NCI-H1048 (cell line): ENCODE measurements at places on chromosomes 2 and 18.

GRCh38 chr2:26033270-26033817, 540 bp upstream of the RAB10 start:
- peak; percentile 63 for DNase-seq

GRCh38 chr2:129479892-129480291, 499.6 kb upstream of the RAB6C start:
- DNase-seq: no peak

- no peak for DNase-seq
These were observed 76.6 kb upstream of the ARL5A start for GRCh38 chr2:151904807-151905206.

GRCh38 chr2:98886066-98886554, 49.9 kb downstream of the CRACDL start:
- DNase-seq: no peak

- no peak for DNase-seq
These were observed 5.0 kb downstream of the GAD1 start for GRCh38 chr2:170821531-170822289.

GRCh38 chr2:170842785-170843184, 26.1 kb downstream of the GAD1 start:
- no peak for DNase-seq

GRCh38 chr2:97979904-97980303, 15.8 kb downstream of the TMEM131 start:
- no peak for DNase-seq

DNA sequence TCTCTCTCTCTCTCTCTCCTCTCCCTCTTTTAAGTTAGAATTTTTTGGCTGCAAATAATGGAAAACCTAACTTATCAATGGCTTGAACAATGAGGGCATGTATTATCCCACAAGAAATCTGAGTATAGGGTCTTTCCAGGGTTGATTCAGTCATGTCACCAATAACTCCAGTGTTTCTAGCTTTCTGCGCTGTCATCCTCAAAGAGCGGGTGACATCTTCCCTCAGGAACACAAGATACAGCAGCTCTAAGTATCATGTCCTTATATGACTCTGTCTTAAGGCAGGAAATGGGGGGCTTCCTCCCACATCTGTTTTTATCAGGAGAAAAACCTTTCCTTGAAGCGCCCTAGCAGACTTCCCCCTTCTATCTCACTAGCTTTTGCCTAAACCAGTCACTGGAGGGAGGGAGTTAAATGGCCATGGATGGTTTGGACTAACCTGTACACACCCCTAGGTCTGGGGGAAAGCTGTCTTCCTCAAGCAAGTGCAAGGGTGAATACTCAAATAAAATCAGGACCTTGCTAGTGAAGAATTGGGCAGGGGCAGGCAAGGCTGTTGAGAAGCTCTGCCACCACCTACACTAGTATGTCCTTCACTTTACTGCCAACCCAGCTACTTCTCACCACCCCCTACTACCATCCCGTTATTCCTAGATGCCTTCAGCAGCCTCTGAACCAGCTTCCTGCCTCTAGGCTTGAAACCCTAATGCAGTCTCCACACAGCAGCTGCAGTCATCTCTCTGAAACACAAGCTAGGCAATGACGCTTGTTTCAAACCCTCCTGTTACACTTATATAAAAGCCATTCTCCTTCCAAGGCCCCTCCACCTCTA, 7.5 kb upstream of the TUBA4A start:
- no peak for DNase-seq

DNA sequence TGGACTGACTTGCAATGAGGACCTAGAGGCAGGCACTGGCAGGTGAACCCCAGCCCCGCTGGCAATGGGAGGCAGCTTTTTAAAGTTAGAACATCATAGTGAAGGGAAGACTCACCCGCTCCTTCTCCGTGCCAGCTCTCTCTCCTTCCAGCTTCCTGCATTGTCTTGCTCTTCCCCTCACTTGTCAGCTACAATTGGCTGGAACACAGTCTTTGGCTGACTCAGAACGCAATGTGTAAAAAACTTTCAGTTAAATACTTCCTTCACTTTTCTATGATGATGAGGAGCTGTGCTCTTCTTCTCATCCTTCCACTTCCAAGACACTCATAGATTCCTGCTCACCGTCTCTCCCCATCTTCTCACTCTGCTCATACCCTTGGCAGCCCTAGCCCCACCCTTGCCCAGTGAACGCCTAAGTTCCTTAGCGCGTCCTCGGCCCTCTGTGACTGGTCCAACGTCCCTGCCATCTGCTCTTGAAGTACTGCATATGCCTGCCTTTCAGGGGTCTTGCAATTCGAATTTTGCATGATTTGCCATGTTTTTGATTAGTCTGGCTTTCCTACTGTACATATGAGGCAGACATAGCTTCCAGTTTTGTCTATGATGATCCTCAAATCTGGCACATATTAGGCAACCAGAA, 118.0 kb upstream of the TMEM200C start:
- DNase-seq: no peak

DNA sequence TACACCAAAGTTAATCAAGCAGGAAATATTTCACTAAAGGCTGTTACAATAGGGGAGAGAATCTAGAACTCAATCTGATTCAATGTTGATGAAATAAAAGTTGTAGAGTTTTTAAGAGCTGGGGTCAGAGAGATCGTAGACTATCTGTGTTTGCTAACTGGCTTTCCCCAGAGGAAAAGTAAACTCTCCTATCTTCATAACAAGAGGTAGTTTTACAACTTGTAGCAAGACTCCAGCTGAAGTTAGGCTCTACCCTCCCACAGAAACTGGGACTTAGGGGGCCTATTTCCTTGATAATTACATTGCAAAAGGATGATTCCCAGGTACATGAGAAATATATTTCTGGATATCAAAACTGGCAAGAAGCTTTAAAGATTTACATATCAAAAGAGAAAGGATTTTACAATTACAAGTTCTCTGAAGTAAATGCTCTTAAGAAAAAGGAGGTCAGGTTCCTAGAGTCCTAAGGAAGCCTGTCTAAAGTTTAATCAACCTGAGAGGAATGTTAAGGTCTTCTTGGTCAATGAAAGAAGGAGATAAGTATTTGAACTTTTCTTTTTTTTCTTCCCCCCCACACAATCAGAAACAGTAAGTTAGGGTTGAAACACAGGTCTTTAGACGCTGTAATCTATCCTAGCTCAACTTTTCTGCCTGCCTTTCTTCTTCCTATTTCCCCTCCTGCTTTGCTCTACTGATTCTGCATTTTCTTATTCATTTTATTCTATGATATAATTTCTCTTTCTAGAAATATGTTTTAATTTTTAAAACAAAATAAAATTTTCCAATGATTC, 692.2 kb upstream of the LINC00305 start:
- no peak for DNase-seq

DNA sequence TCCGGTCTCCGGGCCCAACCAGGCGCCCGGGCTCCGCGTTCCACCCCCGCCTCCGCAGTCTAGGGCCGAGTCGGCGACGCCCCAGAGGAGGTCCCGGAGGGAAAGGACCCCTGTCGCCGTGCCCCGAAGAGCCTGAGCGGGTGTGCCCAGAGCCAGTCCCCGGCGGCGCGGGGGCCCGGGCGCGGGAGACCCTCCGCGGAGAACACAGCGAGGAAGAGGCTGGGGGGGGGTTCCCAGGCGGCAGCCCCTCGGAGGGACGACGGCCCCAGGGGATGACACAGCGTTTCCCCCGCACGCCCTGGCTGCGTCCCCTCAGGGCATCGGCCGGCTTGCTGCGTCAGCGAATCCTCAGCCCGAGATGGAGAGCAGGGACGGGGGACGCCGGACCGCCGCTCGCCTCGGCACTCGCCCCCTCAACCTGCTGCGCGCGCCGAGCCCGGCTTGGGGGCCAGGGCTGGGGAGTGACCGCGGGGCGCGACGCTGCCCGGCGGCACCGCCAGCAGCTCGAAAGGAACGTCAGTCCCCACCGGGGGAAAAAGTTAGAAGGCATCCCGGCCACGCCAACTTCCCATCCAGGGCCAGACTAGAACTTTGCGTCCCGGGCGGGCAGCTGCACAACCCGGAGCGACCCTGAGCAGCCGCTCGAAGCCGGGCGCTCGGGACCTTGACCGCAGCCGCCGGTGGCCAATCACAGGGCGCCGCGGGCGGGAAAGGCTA, 711 bp downstream of the SFXN5 start:
- DNase-seq: no peak

DNA sequence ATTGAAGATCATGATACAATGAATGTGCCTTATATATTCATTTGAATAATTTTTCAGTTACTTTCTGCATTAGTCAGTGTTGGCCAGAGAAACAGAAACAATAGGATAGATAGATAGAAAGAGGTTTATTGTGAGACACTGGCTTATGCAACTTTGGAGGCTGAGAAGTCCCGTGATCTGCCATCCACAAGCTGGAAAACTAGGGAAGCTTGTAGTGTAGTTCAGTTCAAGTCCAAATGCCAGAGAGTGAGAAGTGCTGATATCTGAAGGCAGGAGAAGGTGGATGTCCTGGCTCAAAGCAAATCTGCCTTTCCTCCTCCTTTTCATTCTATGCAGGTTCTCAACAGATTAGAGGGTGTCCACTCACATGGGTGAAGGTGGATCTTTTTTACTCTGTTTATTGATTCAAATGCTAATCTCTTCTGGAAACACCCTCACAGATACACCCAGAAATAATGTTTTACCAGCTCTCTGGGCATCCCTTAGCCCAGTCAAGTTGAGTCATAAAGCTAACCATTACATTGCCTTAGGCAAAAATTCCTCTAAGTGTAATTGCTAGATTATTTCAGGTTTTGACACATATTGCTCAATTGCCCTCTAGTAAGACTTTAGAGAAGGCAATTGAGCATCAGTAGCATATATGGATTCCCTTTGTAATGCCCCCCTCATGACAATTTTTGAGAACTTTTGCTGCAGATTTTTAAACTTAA, 341.4 kb downstream of the LPIN1 start:
- no peak for DNase-seq

GRCh38 chr18:33833842-33834241, 255.8 kb downstream of the ASXL3 start:
- no peak for DNase-seq

GRCh38 chr2:1546023-1546591, 132.8 kb downstream of the TPO start:
- DNase-seq: no peak

DNA sequence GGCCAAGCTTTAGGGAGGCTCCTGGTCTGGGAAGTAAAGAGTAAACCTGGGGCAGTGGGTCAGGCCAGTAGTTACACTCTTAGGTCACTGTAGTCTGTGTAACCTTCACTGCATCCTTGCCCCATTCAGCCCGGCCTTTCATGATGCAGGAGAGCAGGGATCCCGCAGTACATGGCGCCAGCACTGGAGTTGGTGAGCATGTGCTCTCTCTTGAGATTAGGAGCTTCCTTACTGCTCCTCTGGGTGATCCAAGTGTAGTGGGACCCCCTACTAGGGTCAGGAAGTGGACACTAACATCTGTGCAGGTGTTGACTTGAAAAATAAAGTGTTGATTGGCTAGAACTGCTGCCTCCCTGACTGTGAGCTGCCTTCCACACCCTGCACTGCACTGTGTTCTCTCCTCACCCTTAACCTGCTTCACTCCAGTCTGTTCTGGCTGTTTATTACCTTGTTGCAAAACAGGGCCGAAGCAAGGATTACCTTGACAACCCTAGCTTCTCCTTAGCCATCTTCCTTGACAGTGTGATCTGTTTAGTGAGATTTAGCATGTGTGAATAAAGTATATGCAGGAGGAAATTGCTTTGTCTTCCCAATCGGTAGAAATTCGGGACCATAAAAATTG, 5.2 kb downstream of the RETREG2 start:
- no peak for DNase-seq

GRCh38 chr2:241218131-241219029, 29.9 kb downstream of the ANO7 start:
- no peak for DNase-seq

DNA sequence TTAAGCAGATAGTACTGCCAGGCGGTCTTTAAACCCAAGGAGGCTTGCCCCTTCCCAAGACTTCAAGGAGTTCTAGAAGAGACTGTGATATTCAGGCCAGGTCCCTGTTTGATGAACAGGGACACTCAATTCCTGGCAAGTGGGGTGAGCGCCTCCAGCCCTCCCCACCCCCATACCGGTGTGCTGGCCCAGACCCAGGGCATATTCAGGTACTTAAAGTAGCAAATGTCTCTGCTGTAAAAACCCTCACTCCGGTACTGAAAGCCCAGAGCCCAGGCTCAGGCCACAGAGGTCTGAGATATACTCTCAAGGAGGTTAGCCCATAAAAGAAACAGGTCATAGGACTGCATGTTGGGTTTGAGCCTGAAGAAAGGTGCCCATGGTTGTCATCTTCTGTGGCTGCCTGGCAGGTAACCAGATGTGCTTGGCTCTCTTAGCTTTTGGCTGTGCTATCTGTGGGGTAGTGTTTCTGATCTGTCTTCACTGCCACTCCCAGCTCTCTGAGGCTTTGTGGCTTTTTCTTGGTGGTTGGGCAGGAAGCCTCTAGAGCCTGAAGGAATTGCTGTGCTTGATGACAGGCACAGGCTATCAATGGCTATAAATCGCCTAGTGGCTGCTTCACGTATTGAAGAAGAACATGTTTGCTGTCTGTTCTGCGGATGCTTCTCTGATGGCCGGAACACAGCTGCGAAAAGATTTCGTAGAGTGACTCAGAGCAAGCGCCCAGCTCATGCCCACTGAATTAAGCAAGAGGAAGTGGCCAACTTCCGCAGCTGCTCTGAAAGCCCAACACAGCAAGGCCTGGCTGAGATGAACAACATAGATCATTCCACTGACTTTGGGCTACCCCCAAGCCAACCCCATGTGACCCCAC, 63.3 kb upstream of the ALPP start:
- DNase-seq: no peak

GRCh38 chr18:3418083-3418482, 31.9 kb upstream of the TGIF1 start:
- DNase-seq: no peak

DNA sequence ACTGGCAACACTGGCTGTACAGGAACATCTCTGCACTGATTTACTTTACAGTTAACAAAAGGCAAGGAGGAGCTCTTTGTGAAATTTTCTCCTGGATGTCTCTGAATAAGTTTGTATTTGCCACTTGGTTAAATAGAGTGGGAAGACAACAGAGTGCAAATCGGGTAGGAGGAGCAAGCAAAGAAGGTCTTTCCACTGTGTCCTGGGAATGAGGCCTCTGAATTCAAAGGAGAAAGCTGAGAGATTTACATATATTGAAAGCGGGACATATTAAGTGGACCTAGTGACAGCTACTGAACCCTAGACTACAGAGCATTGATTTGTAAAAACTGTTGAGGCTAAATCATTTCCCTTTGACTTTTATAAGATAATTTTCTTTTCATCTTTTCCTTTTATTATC, 117.4 kb upstream of the CHRNA1 start:
- no peak for DNase-seq

- DNase-seq: peak; percentile 2
These were observed 47.0 kb upstream of the PLEKHM3 start for GRCh38 chr2:208072250-208072892.

GRCh38 chr2:85278361-85278760, 49.4 kb downstream of the TGOLN2 start:
- DNase-seq: no peak

GRCh38 chr2:119548516-119549120, 4.4 kb downstream of the CFAP221 start:
- no peak for DNase-seq

- DNase-seq: no peak
These were observed 24.4 kb upstream of the ONECUT2 start for GRCh38 chr18:57410749-57411148.
